ENCODE measurements at places on chromosomes 13 and 19.

DNA sequence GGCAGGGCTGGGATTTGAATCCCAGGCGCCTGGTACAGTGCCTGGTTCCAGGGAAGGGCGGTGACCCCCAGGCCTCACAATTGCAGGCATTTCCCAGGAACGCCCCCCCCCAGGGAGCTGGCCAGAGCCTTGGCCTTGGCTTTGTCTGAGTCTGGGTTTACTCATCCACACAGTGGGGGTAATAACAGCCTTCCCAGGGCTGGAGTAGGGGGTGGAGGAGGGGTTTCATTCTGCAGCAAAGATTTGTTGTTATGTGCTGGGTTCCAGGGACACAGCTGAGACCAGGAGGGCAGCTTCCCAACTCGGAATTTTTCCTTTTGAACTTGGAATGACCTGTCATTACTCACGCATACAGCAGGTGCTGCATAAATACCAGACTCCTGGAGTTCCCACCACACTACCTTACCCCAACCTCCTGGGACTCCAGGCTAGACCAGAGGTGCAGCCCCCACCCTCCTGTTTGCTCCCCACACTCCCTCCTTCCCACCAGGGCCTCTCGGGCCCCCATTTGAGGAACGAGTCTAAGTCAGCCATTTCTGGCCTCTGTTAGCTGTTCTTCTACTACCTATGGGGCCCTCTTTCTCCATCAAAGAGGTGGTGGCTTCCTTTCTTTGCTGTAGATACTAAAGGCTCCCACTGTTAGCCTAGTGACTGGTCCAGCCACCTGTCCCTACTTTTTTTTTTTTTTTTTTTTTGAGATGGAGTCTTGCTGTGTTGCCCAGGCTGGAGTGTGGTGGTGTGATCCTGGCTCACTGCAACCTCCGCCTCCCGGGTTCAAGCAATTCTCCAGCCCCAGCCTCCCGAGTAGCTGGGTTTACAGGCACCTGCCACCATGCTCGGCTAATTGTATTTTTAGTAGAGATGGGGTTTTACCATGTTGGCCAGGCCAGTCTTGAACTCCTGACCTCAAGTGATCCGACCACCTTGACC lies 1.6 kb upstream of the ADAMTS10 start:
- no peak for DNase-seq

- no peak for DNase-seq
Observed at GRCh38 chr13:79659121-79659521, 178.2 kb downstream of the NDFIP2 start.

DNA sequence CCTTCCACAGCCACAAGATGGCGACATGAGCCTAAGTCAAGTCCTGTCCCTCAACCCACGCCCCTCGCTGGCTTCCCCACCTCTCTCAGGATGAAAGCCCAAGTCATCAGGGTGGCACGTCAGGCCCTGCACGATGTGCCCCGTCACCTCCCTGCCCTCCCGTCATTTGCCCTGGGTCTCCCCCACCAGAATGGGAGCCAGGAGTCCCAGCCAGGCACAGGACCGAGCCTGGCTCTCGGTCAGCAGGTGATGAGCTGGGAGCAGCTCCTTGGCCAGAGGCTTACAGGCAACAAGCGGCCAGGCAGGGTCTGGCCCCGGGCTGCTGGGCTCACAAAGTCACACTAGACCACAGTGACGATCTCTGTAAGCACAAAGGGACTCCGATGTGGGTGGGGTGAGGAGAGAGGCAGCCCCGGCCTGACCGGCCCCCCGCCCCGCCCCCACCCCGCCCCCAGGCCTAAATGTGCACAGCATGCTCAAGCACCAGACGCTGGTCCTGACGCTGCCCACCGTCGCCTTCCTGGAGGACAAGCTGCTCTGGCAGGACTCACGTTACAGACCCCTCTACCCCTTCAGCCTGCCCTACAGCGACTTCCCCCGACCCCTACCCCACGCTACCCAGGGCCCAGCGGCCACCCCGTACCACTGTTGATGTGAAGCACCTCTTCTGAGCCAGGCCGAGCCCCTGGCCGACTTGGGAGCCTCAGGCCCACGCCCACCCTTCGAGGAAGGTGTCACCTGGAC lies 7.3 kb downstream of the MRPL4 start:
- DNase-seq, result no peak

- DNase-seq, result no peak
Observed at GRCh38 chr13:99228737-99229691, 28.4 kb downstream of the UBAC2 start.

DNA sequence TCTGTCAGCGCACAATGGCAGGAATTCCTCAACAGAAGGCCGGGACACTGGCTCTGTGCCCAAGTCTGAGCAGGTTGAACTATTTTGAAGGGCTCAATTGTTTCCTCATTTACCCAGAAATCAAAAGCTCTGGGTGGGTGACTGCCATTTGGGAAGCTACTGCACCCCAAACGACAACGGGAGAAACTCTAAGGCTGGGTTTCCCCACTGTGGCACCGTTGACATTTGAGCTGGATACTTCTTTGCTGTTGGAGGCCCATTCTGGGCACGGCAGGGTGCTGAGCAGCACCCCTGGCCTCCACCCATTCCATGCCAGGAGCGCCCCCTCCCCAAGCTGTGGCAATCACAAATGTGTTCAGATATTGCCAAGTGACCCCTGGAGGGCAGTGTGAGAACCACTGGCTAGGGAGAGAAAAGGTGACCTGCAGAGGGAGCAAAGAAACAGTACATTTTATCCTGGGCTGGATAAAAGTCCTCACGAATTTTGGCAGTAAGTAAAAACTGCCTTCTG lies 62.5 kb downstream of the RFX2 start:
- DNase-seq, result no peak

GRCh38 chr13:106233134-106233735 lies 302.2 kb downstream of the EFNB2 start:
- no peak for DNase-seq

DNA sequence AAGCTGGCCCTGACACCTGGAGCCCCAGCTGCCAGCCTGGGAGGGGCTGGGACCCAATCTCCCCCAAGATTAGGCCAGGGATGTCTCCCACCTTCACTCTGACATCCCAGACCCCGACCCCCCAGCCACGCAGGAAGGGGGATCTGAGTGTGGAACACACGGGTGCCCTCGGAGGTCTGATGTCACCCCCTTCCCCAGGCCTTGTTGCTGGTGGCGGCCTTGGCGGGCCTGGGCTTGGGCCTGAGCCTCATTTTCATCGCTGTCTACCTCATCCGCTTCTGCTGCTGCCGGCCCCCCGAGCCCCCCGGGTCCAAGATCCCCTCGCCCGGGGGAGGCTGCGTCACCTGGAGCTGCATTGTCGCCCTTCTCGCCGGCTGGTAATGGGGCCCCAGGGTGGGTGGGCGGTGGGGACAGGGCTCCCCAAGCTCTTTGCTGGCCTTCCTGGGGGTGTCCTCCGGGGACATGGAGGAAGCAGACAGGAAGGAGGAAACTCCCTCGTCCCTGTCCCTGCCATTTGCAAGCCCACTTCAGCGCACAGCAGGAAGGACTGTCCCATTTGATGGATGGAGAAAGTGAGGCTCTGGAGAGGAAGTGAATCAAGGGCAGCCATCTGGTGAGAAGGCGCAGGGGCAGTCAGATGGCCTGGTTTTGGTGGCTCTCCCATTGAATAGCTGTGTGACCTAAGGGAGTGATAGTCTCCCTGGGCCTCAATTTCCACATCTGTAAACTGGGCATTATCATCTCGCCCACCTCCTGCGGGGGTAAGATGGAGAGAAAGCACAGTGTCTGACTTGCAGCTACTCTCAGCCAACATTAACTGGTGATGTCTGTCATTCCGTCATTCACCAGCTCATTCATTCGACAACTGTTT lies 3.9 kb downstream of the TTYH1 start:
- no peak for DNase-seq

GRCh38 chr19:10513223-10513622 lies 4.0 kb downstream of the S1PR5 start:
- DNase-seq, result no peak

DNA sequence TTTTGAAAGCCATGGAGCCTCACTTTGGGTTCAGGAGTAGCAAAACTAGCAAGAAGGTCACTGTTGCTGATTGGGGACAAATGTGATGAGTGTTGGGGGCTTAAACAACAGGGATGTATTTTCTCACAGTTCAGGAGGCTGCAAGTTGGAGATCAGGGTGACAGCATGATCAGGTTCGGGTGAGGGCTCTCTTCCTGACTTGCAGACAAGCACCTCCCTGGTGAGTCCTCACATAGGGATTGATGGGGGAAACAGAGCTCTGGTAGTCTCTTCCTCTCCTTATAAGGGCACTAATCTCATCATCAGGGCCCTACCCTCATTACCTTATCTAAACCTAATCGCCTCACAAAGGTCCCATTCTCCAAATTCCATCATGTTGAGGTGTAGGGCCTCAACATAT lies 179.2 kb downstream of the TSHZ3 start:
- DNase-seq, result no peak

DNA sequence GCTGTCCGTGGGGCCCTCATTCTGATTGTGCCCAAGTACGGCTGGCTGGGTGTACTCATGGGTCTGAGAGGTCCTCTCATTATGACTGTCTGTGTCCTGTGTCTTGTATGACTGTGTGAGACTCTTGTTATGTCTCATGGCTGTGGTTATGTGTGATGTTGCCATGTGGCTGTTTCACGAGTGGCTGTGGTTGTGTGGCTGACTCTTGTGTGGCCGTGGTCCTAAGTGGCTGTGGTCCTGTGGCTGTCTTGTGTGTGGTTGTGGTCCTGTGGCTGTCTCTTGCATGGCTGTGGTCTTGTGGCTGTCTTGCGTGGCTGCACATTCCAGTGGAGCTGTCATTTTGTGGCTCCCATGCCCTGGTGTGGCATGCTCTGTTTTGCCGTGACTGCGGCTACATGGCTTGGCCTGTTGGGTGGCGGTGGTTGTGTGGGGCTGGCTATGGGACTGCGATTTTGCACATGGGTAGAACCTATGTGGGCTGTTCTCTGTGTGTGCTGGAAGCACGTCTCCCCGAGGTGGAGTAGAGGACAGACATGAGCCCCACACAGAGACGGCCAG lies 2.5 kb downstream of the LYL1 start:
- DNase-seq, result no peak

Measured in cortex of kidney (tissue), 1 donor.